ENCODE measurements at places on chromosomes 12 and 14.

DNA sequence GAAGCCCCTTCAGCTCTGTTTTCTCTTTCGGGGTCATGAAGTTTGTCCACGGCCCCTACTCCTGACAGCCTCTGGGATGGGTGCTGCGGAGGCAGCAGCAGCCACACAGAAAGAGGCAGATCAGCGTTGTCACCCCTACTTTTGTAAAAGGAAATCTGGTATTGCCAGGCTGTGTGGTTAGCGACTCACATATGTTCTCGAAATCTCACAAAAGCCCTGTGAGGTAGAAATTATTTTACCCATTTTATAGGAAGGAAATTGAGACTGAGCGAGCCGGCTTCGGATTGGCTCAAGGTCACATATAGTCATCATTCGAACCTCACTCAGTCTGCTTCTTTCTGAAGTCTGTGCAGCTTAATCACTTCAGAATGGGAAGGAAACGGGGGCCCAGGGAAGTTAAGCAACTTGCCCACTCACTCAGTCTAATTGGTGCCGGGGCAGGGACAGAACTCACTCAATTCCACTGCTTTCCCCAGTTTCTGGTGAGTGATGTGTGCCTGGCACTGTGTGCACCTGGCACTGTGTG is 1.1 kb upstream of the CKAP4 start:
- no peaks in the 10 kb centered on the region for H3K36me3 ChIP-seq
- H3K27me3 ChIP-seq: no peaks in the 10 kb centered on the region
- peaks cover 35% of the 10 kb centered on the region for H3K4me1 ChIP-seq
- DNase-seq: no peak

DNA sequence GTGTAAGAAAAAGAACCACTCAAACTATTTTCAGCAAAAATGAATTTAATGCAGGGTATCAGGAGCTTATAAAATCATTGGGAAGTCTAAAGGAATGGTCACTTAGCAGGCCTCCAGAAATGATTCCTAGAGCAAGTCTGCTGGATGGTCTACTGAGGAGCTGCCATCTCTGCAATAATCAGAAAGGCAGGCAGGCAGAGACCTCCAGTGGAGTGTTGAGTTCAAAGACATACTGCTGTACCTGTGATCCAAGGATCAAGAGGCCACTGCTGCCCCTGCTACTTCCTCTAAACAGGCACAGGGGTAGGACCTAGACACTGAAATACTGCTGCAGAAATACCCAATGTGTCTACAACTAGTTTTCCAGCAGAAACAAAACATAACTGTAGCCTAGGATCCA is 14.5 kb upstream of the KICS2 start:
- no peak for DNase-seq
- no peaks in the 10 kb centered on the region for H3K4me1 ChIP-seq
- H3K27ac ChIP-seq: no peak overlapping the region
- no peaks in the 10 kb centered on the region for H3K27me3 ChIP-seq

- no peak overlapping the region for H3K4me3 ChIP-seq
- H3K36me3 ChIP-seq: no peaks in the 10 kb centered on the region
- no peak overlapping the region for H3K27ac ChIP-seq
- no peaks in the 10 kb centered on the region for H3K4me1 ChIP-seq
- no peak for DNase-seq
- no peaks in the 10 kb centered on the region for H3K27me3 ChIP-seq
These were observed 84.2 kb downstream of the AACS start for GRCh38 chr12:125149160-125150108.

DNA sequence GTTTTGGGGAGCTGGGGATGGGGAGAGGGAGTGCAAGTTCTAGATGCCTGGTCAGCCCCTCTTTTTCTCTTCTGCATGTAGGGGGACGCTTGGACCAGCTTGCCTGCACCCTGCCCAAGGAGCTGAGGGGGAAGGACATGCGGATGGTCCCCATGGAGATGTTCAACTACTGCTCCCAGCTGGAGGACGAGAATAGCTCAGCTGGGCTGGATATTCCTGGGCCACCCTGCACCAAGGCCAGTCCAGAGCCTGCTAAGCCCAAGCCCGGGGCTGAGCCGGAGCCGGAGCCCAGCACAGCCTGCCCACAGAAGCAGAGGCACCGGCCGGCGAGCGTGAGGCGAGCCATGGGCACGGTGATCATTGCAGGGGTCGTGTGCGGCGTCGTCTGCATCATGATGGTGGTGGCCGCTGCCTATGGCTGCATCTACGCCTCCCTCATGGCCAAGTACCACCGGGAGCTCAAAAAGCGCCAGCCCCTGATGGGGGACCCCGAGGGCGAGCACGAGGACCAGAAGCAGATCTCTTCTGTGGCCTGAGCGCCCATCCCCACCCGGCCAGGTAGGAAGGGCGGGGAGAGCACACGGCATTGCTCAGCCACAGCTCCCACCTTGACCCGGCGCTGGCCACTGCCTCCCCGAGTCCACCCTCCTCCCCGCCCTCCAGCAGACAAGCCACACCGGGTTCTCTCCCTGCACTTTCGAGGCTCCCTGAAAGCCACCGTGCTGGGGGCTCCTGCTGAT is 14.0 kb downstream of the LRTM2 start:
- no peaks in the 10 kb centered on the region for H3K4me1 ChIP-seq
- H3K36me3 ChIP-seq: no peaks in the 10 kb centered on the region
- no peaks in the 10 kb centered on the region for H3K27me3 ChIP-seq
- no peak overlapping the region for H3K27ac ChIP-seq
- H3K4me3 ChIP-seq: no peak overlapping the region

GRCh38 chr12:5506821-5507231 is 74.9 kb downstream of the NTF3 start:
- H3K36me3 ChIP-seq: no peaks in the 10 kb centered on the region
- no peak overlapping the region for H3K27ac ChIP-seq
